ENCODE measurements at places on chromosomes 12 and 14. TPM values are rescaled to one million over a fixed set of nuclear protein-coding genes. Genes with fewer than 3 reads are reported as not detected.

Gene CNTN1
- 16.9 TPM for total RNA-seq

Gene CPNE6
- not detected for total RNA-seq

Gene UNC79
- total RNA-seq = 2.4 TPM

Gene GPR65
- total RNA-seq = not detected

Gene CFAP54
- total RNA-seq = 0.32 TPM

Gene CCDC198
- not detected for total RNA-seq

Gene MMP19
- total RNA-seq = 1.6 TPM

Gene HOXC12
- not detected for total RNA-seq

DNA sequence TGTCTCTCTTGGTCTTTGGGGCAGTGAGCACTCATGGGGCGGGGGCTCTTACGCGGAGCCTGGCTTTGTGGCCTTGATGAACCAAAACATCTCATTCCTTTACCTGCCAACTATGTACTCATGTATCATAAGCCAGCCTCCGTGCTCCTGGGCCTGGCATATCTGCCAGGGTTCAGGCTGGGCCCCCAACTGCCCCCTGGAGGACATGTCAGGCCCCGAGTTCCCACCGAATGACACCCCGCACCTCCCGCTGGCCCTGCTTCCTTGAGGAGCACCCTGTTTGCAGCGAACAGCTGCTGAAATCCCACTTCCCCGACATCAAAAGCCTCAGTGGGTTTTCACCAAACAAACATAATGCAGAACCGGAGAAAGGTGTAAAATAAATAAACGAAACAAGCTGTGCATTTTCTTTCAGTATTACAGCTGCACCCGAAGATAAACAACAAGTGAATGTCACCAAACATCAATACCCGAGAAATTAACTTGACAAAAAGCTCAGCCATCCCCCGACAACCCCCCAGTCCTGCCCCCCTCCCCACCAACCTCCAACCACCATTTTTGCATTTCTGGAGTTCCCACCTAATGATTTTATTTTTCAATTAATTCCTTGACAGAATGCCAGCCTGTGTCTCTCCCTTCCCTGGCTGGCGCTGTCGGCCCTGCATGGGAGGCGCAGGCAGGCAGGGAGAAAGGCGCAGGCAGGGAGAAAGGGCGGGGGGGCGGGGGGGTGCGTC lies 139.2 kb downstream of the RBM19 start:
- peak; percentile 29 for DNase-seq
- H3K27ac ChIP-seq = no peak overlapping the region
- no peaks in the 10 kb centered on the region for H3K27me3 ChIP-seq
- no peaks in the 10 kb centered on the region for H3K36me3 ChIP-seq

DNA sequence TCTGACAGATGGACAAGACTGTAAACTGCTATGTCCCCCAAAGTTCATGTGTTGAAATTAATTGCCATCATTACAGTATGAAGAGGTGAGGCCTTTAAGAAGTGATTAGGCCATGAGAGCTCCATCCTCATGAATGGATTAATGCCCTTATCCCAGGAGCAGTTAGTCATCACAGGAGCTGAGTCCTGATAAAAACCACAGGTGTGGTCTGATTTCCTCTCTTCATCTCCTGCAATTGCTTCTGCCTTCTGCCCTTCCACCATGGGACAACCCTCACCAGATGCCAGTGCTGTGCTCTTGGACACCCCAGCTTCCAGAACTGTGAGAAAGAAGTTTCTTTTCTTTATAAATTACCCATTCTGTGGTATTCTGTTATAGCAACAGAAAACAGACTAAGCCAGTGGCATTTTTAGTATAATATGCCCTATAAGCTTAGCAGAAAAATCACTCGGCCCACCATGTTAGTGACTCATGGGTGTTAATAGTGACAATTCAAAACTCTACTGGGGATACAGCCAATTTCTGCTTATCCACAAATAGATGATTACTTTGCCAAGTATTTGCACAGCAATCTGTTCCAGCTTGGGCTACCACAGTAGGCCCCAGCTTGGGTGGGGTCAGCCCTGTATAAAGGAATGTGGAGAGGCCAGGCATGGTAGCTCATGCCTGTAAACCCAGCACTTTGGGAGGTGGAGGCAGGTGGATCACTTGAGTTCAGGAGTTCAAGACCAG lies 129.0 kb upstream of the BCL2L14 start:
- no peak for DNase-seq
- no peak overlapping the region for H3K27ac ChIP-seq
- no peak overlapping the region for H3K4me3 ChIP-seq
- peaks cover 3% of the 10 kb centered on the region for H3K36me3 ChIP-seq
- H3K4me1 ChIP-seq = no peaks in the 10 kb centered on the region

GRCh38 chr12:30996752-30997151 lies 70.2 kb downstream of the TSPAN11 start:
- no peak for DNase-seq
- H3K27ac ChIP-seq = peak overlapping the region; percentile 10
- H3K4me3 ChIP-seq = no peak overlapping the region
- H3K36me3 ChIP-seq = no peaks in the 10 kb centered on the region

- DNase-seq = no peak
- peaks cover 16% of the 10 kb centered on the region for H3K4me1 ChIP-seq
- H3K27me3 ChIP-seq = peaks cover 57% of the 10 kb centered on the region
- no peak overlapping the region for H3K4me3 ChIP-seq
Observed at GRCh38 chr14:94903883-94904282, 134.0 kb upstream of the GSC start.

- H3K27ac ChIP-seq = no peak overlapping the region
- peaks cover 42% of the 10 kb centered on the region for H3K27me3 ChIP-seq
- peaks cover 56% of the 10 kb centered on the region for H3K36me3 ChIP-seq
- H3K4me3 ChIP-seq = no peak overlapping the region
Observed at GRCh38 chr12:130079279-130079678, 83.0 kb upstream of the FZD10 start.

- H3K36me3 ChIP-seq = no peaks in the 10 kb centered on the region
- DNase-seq = no peak
- H3K27me3 ChIP-seq = no peaks in the 10 kb centered on the region
Observed at GRCh38 chr12:63045020-63045860, 105.8 kb downstream of the AVPR1A start.

DNA sequence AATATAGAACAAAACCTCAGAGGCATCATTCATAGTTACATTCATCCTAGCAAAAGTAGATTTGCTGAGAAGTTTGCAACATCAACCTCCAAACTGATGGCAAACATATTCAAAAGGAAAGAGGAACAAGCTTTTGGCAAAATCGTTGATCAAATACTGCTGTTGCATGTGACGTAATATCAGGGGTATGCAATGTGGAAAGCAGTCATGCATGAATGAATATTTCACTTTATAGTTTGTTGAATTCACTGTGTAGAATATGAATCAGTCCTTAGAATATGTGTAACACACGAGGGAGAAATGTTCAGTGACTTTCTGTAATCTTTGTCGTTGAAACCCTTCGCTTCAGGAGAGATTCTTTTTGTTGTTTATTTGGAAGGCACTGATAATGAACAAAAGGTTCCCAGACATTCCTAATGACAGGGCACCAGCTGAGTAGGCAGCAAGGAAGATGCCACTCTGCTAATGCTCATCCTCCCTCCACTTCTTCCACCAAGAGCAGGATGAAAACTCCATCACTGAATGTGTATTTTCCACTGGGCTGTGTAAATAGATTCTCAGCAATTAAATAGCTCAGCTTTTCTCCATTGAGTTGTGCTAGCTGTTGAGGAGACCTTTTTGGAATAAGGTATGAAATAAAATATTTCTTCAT lies 126.1 kb downstream of the PELI2 start:
- H3K4me1 ChIP-seq = peaks cover 11% of the 10 kb centered on the region
- DNase-seq = no peak
- no peak overlapping the region for H3K4me3 ChIP-seq
- no peak overlapping the region for H3K27ac ChIP-seq
- H3K36me3 ChIP-seq = no peaks in the 10 kb centered on the region
- no peaks in the 10 kb centered on the region for H3K27me3 ChIP-seq

- DNase-seq = peak; percentile 47
- H3K4me3 ChIP-seq = peak overlapping the region; percentile 43
- no peak overlapping the region for H3K27ac ChIP-seq
Observed at GRCh38 chr12:97275728-97276590, 186.6 kb upstream of the RMST start.

DNA sequence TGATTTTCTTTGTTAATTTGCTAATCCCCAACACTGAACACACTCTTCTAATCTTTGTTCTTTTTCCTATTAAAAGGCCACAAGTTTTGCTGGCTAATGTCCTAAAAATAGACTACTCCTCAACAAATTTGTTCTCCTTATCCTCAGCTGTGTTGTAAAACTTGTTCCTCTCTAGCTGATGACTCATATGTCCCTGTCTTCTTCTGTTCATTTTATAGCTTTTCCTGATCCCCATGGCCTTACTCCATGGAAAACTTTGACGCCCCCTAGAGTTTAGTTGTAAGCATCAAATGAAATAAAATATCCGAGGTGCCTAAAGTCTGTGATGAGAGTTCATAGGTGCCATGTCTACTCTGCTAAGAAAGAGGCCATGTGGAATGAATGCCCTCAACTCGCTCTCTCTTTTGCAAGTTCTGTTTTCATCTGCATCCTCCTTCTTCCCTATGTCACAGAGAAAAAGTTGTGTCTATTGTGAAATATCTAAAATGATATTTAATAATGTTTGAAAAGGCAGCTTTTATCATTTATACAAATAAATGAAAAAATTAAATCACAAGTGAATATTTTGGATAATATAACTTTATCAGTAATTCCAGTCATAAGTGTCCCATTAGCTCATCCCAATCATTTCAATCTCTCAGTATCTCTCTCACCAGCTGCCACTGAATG lies 237.9 kb downstream of the IPO8 start:
- DNase-seq = no peak
- H3K4me1 ChIP-seq = no peaks in the 10 kb centered on the region

- peaks cover 4% of the 10 kb centered on the region for H3K4me1 ChIP-seq
- no peak overlapping the region for H3K27ac ChIP-seq
- H3K4me3 ChIP-seq = no peak overlapping the region
- no peak for DNase-seq
- no peaks in the 10 kb centered on the region for H3K27me3 ChIP-seq
- 0 out of 2 replicates have a peak, but pooled peaks cover 12% of the 10 kb centered on the region for H3K36me3 ChIP-seq
Observed at GRCh38 chr12:43306066-43306465, 245.9 kb downstream of the ADAMTS20 start.

DNA sequence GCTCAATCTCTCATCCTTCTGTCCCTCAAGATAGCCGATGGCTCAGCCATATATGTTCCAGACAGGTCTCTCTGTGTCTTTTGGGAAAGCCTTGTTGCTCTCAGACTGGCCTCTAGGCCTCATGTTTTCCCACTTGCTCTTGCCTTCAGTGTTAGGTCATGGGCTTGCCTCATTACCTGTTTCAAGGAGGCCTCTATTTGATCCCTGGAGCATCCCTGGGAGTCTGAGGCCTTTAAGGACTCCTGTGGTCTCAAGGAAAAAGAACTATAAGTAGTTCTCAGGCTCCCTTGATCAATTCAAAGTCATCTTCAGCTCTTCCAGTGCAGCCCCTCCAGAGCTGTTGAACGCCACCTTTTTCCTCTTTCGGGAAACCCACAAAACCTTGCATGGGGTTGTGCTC lies 47.9 kb downstream of the NTF3 start:
- DNase-seq = no peak
- H3K36me3 ChIP-seq = no peaks in the 10 kb centered on the region
- no peak overlapping the region for H3K27ac ChIP-seq
- no peak overlapping the region for H3K4me3 ChIP-seq

DNA sequence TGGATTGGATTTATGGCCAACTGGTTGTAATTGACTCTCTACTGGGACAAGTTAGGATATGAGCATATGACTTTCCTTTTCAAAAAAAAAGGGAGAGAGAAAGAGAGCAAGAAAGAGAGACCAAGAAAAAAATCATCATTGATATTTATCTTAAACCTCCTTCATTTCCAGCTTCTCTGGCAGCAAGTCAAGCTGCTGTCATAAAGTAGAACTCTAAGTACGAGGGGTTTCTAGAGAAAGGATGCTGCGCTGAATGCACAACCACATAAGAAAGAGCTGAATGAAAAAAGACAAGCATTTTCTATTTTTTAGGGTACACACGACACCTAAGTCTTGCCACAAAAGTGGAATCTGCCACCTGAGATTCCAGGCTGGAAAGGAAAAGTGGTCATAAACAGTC lies 182.6 kb downstream of the SLC25A21 start:
- H3K4me3 ChIP-seq = no peak overlapping the region
- DNase-seq = no peak
- no peaks in the 10 kb centered on the region for H3K36me3 ChIP-seq
- no peak overlapping the region for H3K27ac ChIP-seq
- 0 out of 2 replicates have a peak, but pooled peaks cover 5% of the 10 kb centered on the region for H3K4me1 ChIP-seq

GRCh38 chr12:27076928-27077327 lies 5.5 kb downstream of the C12orf71 start:
- no peak overlapping the region for H3K27ac ChIP-seq
- H3K4me3 ChIP-seq = no peak overlapping the region
- no peak for DNase-seq
- H3K27me3 ChIP-seq = no peaks in the 10 kb centered on the region
- H3K4me1 ChIP-seq = no peaks in the 10 kb centered on the region

- H3K27ac ChIP-seq = no peak overlapping the region
- no peaks in the 10 kb centered on the region for H3K36me3 ChIP-seq
- no peak for DNase-seq
Observed at GRCh38 chr14:24259282-24260025, 3.5 kb downstream of the TGM1 start.

DNA sequence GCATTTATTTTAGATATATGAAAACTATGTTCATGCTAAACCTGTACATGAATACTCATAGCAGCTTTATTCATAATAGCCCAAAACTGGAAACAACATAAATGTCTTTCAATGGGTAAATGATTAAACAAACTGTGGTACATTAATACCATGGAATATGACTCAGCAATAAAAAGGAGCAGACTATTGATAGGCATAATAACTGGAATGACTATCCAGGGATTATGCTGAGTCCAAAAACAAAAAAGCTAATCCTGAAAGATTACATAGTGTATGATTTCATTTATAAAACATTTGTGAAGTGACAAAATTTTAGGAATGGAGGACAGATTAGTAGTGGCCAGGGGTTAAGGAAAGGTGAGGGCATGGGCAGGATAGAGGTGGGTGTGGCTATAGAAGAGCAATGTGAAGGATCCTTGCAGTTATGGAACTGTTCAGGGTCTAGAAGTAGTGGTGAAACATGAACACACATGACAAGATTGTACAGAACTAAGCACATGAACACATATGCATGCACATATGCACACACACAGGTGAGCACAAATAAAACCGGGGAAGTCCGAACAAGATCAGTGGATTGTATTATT lies 61.1 kb upstream of the CDKN3 start:
- H3K27ac ChIP-seq = no peak overlapping the region
- H3K4me1 ChIP-seq = peaks cover 37% of the 10 kb centered on the region
- H3K4me3 ChIP-seq = no peak overlapping the region

Measured in WTC11 (cell line).